ENCODE measurements at places on chromosomes 5 and 9.

GRCh38 chr5:175246242-175246888 lies 197.6 kb downstream of the DRD1 start:
- DNase-seq, result no peak

GRCh38 chr9:85185486-85186217 lies 516.1 kb downstream of the NTRK2 start:
- no peak for DNase-seq

DNA sequence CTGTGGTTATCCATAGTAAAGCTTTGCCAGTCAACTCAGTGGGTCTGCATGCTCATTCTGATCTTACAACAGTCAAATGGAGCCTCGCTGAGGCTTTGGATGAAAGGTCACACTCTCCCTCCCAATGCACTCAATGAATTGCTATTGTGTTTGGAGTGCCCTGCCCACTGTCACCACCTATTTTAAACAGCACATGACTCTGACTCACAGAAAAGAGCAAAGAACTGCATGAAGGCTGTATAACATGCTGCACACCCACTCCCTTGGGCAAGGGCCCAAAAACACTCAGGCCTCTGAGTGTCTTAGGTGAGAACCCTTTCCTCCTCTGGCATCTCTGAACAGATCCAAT lies 118.7 kb upstream of the CCDC112 start:
- no peak for DNase-seq

GRCh38 chr5:138685193-138685745 lies 68.0 kb upstream of the CTNNA1 start:
- DNase-seq, result no peak

- DNase-seq, result no peak
Observed at GRCh38 chr9:32863291-32863690, 80.0 kb downstream of the TMEM215 start.

- no peak for DNase-seq
Observed at GRCh38 chr5:59149271-59149670, 566.4 kb downstream of the RAB3C start.

DNA sequence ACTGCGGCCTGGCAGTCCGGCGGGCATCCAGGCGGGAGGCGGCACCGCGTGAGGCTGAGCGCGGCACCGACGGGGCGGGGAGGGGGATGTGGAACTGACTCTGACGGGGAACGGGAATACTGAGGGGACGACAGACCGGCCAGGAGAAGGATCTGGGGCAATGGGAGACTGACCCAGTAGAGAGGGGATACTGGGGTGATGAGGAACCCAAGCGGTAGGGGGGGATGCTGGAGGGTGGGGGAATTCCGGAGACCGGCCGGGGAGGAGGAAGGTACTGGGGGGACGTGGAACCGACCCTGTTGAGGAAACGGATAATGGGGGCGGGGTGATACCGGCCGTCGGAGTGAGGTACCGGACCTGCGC lies 423 bp downstream of the IPPK start:
- no peak for DNase-seq

DNA sequence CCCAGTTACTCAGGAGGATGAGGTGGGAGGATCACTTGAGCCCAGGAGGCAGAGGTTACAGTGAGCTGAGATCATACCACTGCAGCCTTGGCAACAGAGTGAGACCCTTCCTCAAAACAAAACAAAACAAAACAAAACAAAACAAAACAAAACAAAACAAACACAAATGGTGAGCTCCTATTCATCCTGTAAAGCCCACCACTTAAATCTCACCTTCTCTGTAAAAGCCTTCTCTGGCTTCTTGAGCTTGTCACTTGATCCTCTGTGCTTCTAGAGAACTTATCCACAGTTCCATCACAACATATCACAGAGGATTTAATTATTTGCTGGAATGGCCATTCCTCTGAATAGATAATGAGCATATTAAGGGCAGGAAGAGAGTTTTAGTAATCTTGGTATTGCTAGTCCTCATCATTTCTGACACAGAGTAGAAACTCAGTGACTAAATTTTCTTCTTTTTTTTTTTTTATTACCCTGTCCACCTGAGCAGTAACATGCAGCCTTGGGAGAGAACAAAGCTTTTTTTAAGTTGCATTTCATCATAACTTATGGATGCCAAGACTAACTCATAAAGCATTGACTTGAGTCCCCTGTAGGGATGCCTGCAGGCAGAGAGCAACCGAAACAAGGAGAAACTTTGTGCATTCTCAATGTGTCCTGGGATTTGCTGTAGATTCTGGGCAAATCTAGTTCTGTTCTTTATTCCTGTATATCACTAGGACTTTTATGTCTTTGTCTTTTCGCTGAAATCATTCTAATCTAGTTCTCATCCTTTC lies 13.0 kb upstream of the HSPA9 start:
- DNase-seq, result no peak

GRCh38 chr5:14252793-14253192 lies 109.7 kb downstream of the TRIO start:
- DNase-seq, result no peak

GRCh38 chr5:52269401-52269800 lies 518.3 kb upstream of the ITGA1 start:
- no peak for DNase-seq
